ENCODE measurements at places on chromosomes 2 and 18.

DNA sequence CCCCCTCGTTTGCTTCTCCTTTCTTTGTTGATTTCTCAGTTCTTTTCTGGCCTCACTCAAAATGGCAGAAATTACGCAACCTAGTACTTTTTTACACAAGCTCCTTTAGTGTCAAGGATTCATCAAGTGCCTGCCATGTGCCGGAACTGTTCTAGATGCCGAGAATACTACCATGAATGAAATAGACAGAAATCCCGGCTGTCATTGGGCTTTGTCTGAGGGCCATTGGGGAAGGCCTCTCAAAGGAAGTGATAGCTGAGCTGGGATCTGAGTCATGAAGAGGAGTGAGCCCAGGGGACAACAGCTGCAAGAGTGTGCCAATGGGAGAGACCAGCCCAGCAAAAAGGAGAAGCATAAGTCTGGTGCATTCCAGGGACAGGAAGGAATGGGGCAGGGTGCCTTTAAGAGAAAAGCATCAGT, 34.3 kb upstream of the PPP1CB start:
- no peak for DNase-seq

DNA sequence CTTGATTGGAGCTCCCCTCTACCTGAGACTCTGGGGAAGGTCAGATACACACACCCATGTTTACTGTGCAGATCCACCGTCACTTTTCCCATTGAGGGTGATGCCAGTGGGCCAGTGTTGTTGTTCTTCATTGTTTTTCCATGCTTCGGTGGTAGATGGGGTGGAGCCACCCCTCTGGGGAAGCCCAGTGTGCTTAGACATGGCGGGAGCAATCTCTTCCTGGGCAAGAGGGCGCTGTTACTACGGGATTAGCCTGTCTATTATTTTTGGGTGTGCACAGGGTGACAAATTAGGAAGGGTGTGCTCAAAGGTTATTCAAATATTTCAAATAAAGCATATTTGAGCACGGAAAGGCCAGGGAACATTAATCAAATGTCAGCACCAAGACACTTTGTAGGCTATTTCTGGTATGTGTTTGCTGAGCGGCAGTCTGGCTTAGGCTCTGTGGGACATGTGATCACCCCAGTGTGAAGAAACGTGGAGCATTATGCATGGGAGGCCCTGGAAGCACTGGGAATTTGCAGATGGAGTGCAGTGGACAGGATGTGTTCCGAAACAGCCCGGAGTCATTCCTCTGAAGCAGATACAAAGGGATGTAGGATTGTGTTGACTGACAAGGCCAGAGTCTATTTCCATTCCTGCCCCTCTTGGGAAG, 34.8 kb upstream of the SMIM21 start:
- no peak for DNase-seq

DNA sequence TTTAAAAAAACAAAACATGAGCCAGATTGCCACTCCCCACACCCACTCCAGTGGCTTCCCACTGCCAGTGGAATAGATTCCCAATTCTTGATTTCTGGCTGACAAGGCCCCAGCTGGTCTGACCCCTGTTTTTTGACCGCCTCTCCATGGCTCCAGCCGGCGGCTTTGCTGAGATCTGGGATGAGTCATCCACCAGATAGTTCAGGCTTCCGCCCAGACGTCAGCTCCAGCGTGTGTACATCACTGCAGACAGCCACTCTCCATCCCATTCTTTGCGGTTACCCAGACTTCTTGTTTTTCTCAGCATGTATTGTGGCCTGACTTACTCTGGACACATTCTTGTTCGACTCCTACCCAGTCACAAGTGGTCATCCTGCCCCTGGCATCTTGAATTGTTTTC, 227.9 kb downstream of the GBX2 start:
- peak; percentile 13 for DNase-seq

DNA sequence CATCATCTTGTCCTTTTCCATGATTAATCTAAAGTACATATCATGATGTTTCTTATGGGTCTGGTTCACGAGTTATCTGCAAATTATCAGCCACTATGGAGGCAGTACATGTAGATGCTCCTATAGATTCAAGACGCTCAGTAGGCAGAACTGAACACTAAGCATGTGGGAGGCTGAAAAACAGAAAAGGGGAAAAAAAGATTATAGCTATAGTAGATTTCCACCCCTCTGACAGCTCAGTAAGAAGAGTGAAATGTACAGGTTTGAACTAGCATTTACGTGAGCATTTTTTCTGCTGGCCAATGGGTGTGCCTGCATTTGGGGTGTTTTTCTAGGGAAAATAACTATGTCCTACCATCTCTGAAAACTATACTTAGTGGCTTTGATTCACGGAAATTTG, 308.9 kb downstream of the ZEB2 start:
- DNase-seq: no peak

DNA sequence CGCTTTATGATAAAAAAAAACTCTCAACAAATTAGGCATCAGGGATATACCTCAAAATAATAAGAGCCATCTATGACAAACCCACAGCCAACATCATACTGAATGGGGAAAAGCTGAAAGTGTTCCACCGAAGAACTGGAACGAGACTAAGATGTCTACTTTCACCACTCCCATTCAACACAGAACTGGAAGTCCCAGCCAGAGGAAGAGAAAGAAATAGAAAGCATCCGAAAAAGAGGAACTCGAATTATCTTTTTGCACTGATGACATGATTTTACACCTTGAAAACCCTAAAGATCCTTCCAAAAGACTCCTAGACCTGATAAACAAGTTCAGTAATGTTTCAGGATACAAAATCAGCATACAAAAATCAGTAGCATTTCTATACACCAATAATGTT, 121.6 kb downstream of the ZRANB3 start:
- no peak for DNase-seq

DNA sequence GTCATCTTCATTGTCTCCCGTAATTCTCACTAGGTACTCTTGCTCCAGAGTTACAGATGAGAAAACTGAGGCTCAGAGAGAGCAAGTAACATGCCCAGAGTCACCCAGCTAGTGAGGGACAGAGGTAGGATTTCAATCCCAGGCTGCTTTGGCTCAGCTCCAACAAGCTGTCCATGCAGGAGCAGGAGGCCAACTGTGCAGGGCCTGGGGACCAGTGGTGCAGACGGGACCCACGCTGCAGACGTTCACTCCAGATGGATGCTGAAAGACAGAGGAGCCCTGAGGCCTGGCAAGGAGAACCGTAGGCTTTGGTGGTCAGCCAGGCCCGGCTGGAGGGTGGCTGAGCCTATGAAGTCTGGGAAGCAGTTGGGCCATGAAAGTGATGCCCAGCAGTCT, 102.6 kb downstream of the MCFD2 start:
- DNase-seq: no peak

Data from A549 (cell line).